Transverse colon (tissue), 4 donors: ENCODE measurements at places on chromosomes 6 and 20. TPM values are rescaled to one million over a fixed set of nuclear protein-coding genes. Genes with fewer than 3 reads are reported as not detected.

Gene SLA2
- total RNA-seq = 0.48 TPM

DNA sequence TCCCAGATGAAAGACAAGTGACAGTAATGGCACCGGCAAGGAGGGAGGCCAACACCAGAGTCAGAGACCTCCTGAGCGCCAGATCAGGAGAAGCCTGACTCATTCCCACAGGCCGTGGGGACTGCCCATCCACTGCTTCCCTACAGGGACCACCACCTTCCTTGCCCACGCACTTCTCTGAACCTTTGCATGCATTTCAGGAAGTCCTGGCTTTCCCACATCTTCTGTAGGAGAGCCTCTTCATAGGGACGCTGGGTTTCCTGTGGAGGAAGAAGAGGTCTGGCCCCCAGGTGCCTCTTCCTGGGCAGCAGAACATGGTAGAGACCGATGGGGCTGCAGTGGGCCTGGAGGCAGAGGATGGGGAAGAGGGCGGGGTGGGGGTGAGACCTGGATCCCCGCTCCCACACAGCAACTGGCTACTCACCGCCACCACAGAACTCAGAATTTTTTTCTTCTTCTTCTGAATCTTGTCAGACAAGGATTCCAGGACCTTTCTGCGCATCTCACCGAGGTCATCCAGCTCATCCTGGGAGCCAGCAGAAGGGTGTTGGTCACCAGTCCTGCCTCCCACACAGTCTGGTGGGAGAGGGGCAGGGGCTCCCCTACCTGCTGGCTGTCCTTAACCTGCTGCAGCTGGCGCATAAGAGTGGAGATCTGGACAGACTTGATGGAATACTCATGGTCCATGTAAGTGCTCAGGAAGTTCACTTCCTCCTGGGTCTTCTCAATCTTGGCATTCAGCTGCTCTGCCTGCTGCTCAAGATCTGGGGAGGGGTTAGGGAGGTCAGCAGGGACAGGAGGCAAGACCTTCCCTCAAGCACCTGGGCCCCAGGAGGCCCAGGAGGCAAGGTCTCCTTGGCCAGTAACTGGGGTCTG lies 13.7 kb downstream of the C20orf96 start:
- DNase-seq = no peak

Gene IL17F
- not detected for total RNA-seq

DNA sequence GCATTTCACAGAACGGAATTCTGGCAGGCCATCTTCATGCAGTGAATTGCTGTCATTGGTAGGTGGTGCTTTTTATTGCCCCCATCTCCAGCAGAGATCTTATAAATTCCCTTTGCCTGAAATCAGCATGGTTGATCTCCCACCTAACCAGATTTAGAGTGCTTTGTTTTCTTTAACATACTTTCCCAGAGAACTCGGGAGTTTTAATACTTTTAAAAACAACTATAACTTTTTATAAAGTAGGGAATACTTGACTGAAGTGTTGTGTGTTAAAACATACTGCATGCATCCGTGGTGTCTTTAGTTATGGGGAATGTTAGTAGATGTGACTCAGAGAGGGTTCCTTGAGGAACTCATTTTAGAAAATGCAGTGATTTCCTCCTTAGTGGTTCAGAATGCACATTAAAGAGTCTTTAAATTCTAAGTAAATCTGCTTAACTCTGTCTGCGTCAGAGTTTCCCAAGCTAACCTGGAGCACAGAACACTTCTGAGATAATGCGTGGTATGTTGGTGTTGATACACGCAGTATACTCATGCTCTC lies 54.9 kb downstream of the AKAP12 start:
- no peak for DNase-seq

DNA sequence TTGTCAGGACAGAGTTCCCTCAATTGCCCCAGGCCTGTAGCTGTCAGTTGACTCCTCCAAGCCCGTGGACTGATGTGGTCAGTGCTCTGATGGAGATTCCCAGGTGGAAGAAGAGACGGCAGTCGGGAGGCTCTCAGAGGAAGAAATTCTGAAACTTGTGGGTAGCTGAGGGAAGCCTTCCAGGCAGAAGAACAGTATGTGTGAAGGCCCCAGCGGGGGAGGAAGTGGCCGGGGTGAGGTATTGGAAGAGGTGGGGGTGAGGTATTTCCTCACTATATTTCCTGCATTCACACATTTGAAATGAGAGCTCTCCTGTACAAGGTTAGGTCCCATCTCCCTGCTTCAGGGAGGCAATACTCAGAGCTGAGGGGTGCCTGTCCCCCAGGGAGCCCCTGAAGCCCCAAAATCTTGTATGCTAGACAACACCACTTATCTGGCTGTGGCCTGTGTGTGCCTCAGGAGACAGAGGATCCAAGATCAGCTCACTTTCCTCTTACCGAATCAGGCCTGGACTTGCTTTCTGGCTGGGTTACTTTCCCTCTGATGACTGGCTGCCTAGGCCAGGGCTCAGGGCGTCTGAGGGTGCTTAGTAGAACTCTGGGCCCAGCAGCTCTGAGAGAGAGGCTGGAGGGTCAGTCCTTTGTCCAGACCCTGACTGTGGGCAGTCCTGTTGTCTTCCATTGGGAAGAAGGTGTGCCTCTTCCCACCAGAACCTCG lies 49.3 kb upstream of the MYL9 start:
- DNase-seq = peak; percentile 40

Gene HFE
- total RNA-seq = 6.7 TPM

GRCh38 chr20:43576108-43576507 lies 14.6 kb upstream of the IFT52 start:
- DNase-seq = no peak
